ENCODE measurements at places on chromosomes 3 and 15. TPM values are rescaled to one million over a fixed set of nuclear protein-coding genes. Genes with fewer than 3 reads are reported as not detected.

- DNase-seq: peak; percentile 52
These were observed at the start of gene SUSD5 for GRCh38 chr3:33218446-33219174. SUSD5 (minus strand) TSS chr3:33218810; CDS start chr3:33218797, 13 bp downstream.

GRCh38 chr3:120685411-120685810 is 3.4 kb upstream of the HGD start:
- DNase-seq: no peak

The MOBP gene
- total RNA-seq: 0.18 TPM

The PRICKLE2 gene
- total RNA-seq: 35.8 TPM

The CSPG4 gene
- 38.1 TPM for total RNA-seq

The LAMB2 gene
- total RNA-seq: 616 TPM

All from lung (tissue), 17 donors.